ENCODE measurements at places on chromosomes 3 and 15. TPM values are rescaled to one million over a fixed set of nuclear protein-coding genes. Genes with fewer than 3 reads are reported as not detected.

IMPDH2 gene
- 126 TPM for total RNA-seq

RTP1 gene
- not detected for total RNA-seq

PRKCD gene
- 5.9 TPM for total RNA-seq

STRA6 gene
- 17.3 TPM for total RNA-seq

SUSD5 gene
- 3.9 TPM for total RNA-seq

GJD2 gene
- total RNA-seq = 14.5 TPM

PROS1 gene
- 43.0 TPM for total RNA-seq

P2RY12 gene
- 3.0 TPM for total RNA-seq

PLA1A gene
- total RNA-seq = 1.3 TPM

ANKRD63 gene
- not detected for total RNA-seq

FOXP1 gene
- total RNA-seq = 152 TPM

FGD5 gene
- 17.3 TPM for total RNA-seq

CFAP100 gene
- not detected for total RNA-seq

EXD1 gene
- total RNA-seq = not detected

ZNF80 gene
- not detected for total RNA-seq

CGGBP1 gene
- total RNA-seq = 138 TPM

SLC9C1 gene
- total RNA-seq = 1.5 TPM

ITIH1 gene
- not detected for total RNA-seq

IL5RA gene
- total RNA-seq = 0.44 TPM

LMCD1 gene
- total RNA-seq = 65.8 TPM

POLQ gene
- 5.6 TPM for total RNA-seq

EFHB gene
- 1.8 TPM for total RNA-seq

GOLGA8S gene
- total RNA-seq = 0.82 TPM

RAD54L2 gene
- total RNA-seq = 32.2 TPM

SLC22A13 gene
- total RNA-seq = 0.27 TPM

ASB14 gene
- total RNA-seq = 0.33 TPM

GOLGA8R gene
- total RNA-seq = 10.7 TPM

C2CD4A gene
- not detected for total RNA-seq

GPR171 gene
- total RNA-seq = 0.38 TPM

VGLL3 gene
- total RNA-seq = 20.8 TPM

UPK1B gene
- 10.1 TPM for total RNA-seq

TUSC2 gene
- total RNA-seq = 31.8 TPM

MEF2A gene
- 165 TPM for total RNA-seq

RFTN1 gene
- 44.2 TPM for total RNA-seq

PLA2G4B gene
- total RNA-seq = 8.0 TPM

CCR3 gene
- not detected for total RNA-seq

THAP10 gene
- 5.7 TPM for total RNA-seq

NUP210 gene
- total RNA-seq = 29.5 TPM

TP63 gene
- total RNA-seq = 8.9 TPM

GLDN gene
- 5.1 TPM for total RNA-seq

GADL1 gene
- 2.5 TPM for total RNA-seq

SPSB4 gene
- total RNA-seq = 13.7 TPM

EPHB3 gene
- total RNA-seq = 32.2 TPM

BOC gene
- 104 TPM for total RNA-seq

CACNA2D2 gene
- total RNA-seq = 17.4 TPM

GOLGA6D gene
- total RNA-seq = not detected

ACKR4 gene
- total RNA-seq = 6.6 TPM

KCNMB2 gene
- total RNA-seq = 7.8 TPM

SPTSSB gene
- total RNA-seq = 4.1 TPM

IRAK2 gene
- total RNA-seq = 4.5 TPM

NCBP2 gene
- total RNA-seq = 68.5 TPM

PARP3 gene
- total RNA-seq = 10.3 TPM

ALDH1A3 gene
- total RNA-seq = 143 TPM
